ENCODE measurements at places on chromosomes 1 and 21.

DNA sequence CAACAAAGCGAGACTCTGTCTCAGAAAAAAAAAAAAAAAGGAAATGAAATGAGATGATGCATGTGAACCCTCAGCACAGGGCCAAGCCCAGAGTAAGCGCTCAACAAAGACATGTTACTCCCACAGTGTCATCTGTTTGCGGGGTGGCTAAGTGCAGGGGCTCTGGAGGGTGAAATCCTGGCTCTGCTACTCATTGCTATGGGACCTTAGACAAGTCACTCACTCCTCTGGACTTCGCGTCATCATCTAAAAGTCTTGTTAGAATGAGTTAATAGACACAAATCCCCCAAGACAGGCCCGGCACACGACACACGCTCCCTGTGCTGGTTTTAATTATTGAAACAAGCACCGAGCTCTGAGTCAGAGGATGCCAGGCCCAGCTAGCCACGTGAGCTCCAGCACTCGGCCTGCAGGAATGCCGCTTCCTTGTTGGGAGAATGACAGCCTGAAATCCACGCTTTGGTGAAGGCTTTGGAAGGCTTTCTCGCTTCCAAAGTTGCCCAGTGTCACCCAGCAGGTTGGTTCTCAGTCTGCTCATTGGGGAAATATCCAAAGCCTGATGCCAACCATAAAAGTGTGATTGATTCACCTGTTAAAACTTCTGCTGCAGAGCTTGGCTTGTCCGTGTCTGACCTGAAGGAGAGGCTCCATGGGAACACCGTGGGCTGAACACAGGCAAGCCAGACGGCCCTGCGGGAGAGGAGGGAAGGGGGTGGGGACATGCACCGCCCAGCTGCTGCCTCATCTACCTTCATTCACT, 36.7 kb upstream of the TARDBP start:
- DNase-seq, result no peak

DNA sequence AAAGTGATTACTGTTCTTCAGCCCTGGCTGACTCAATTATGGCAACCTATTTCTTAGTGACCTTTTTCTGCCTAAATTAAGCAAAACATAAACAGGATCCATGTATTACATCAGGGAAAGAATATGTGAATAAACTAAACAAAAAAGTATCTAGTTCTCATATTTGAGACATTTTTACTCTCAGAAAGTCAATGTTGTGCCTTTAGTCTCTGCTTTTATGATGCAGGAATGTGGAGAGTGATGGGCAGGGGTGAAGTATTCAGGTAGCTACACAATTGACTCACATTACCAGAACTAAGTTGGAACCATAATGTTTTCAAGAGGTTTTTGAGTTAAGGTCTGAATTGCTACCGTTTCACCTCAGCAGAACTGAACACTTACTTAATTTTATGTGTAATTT, 462.7 kb upstream of the CXADR start:
- DNase-seq, result peak; percentile 13

GRCh38 chr1:111565968-111566367, 53.6 kb upstream of the RAP1A start:
- no peak for DNase-seq

DNA sequence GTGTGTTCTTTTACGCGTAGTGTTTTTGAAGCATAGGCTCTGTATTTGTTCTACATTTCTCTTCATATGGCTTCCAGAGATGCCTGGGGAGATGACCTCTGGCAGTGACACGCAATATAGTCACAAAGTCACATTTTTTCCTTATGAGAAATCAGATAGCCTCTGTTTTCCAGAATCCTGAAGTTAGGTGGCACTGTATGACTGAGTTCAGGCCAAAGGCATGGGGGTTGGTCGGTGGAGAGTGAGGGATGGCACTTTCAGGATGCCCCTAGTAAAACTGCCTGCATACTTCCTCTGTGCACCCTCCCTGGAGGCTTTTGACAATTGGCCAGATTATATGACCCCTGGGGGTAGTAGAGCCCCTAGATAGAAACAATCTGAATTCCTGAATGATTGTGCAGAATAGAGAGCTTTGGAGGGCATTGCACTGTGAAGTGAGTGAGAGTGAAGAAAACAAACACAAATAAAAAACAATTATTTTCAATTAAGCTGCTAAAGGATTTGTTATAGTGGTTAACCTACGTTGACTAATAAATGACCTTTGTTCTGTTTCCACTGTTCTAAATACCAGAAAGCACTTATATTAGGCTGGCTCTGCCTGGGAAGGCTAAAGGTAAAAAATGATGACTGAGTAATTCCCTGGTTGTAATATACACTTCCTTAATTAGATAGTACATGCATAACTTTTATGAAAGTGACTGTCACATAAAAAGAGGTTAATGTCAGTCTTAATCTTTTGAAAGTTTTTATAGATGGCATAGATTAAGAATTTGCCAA, 1660.8 kb downstream of the PLA2G4A start:
- no peak for DNase-seq

DNA sequence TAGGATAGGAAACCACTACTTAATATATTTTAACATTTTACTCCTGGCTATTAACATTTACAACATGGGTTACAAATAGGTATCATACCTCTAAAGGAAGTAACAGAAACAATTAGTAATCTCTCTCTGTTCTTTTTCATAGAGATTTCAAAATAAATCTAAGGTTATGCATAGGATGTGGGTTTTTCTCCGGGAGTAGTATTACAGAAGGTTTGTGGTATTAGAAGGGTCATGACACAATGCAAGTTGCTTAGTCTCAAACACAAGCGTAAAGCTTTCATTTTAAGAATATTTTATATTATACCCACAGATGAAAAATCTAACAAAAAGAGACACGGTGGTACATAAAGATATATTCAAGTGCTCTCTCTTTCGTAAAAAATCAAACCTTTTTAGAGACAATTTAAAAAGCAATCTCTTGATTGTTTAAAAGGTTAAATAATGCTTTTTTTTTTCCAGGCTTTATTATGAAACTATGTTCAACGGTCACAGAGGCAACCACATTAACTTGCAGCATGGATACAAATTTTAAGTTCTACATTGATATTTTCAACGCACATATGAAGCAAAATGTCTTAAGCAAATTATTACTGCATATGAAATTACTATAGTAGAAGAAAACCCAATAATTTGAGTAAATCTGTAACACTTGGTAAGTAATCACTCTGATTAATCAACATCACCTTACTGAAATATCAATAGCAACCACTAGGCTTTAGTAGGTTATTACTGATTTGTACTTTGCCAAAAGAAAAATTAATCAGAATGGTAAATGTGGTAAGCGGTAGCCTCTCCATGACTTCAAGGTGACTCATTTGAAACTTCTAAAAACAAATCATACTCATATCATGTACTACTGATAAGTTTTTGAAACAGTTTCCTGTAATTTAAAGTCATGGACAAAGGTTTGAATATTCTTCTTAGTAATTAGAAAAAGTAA, 97.4 kb upstream of the GFI1 start:
- DNase-seq, result no peak

DNA sequence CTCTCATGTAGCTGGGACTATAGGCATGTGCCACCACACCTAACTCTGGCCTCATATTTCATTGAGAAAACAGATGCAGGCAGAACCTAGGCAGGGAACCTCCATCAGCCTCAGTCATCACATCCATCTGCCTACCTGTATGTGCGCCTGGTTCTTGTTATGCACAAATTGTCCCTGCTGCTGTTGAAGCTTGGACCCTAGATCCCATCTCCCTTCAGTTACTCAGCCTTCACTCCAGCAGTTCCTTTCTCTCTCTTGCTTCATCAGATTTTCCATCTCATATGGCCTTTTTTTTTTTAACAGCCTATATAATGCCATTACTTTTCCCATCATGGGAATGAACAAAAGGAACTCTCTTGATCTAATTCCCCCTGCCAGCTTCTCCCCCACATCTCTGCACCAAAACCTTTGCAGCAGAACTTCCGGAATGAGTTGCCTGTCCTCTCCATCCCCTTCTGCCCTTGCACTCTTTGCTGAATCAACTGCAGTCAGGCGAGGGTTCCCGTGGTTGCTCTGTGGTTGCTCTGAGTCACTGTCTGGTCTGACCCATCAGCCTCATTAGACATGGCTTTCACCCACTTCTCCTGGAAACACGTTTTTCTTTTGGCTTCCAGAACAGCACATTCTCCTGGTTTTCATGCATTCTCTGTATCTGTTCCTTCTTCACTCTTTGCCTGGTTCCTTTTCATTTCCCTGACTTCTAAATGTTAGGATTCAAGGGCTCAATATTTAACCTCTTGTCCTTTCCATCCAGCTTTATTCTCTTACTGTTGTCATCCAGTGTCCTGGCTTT, 41.5 kb downstream of the UBE4B start:
- no peak for DNase-seq

GRCh38 chr1:40936931-40937339, 42.6 kb upstream of the CTPS1 start:
- no peak for DNase-seq

GRCh38 chr1:21321963-21322680, 31.9 kb upstream of the ECE1 start:
- DNase-seq, result peak; percentile 72

GRCh38 chr1:156848461-156849150, 10.3 kb downstream of the INSRR start:
- no peak for DNase-seq

- no peak for DNase-seq
These were observed 35.0 kb downstream of the ARHGEF10L start for GRCh38 chr1:17574516-17574915.

DNA sequence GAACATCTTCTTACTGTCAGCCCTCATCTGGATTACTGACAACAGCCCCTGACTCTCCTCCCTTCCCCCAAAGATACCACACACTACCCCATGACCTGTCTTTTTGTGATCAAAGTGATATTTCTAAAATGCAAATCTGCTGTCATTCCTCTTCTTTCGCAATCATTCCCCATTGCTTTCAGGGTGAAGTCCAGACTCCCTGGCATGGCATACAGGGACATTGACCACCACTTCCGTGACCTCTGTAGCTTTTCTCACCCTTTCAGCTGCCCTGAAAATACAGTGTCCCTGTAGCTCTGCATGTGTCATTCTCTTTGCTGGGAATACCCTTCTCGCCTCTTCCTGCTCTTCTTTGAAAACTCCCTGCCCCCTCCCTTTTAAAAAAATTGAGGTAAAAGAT, 4.1 kb downstream of the SERINC2 start:
- no peak for DNase-seq

GRCh38 chr1:182603646-182604174, 479 bp downstream of the RGS16 start:
- DNase-seq, result peak; percentile 45

DNA sequence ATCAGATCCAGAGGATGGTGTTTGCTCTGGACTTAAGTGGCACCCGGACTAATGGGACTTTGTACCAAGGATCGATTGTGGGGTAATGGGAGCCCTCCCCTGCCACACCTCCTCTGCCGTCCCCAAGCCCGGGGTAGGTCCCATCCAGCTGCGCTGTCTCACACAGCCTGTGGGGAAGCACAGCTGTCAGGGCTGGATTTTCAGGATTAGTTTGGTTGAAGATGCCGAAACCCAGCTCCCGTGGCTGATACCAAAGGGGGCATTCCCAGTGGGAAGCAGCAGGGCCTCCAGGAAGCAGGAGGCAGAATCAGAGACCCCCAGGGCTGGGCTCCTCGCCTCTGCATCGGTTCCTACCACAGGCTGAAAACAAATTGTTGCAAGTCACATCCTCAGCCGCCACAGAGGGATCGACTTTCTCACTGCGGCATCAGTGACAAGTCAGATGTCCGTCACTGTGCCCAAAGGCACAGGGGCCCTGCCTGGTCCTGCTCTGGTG, 59.7 kb downstream of the MATN1 start:
- DNase-seq, result no peak

DNA sequence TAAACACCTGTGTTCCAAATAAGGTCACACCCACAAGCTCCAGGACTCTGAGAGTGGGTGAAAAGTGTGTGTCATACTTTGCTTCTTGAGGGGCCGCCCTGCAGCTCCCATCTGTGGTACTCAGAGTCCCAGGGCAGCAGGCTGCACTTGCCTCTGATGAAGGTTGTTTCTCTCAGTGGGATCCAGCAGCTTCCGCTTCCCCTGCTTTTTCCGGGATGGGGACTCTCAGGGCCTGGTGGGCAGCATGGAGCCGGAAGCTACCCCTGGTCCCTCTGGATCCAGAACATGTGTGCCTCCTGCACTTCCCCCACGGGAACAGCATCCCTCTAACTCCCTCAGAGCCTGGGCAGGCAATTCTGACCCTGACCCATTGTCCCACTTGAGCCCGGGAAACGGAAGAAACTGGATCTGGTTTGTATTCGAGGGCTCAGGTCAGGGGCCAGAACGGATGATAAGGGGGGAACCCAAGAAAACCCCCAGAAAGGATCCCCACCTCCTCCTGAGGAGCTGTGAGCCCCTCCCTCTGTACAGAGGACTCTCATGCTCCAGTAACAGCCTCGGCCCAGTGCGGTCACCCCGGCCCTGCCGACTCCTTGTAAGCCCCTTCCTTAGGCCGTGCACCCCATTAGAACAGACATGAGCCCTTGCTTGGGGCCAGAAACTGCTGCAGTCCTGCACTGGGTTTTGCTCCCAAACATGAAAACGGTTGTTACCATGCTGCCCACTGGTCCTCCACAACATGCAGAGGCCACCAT, 189.5 kb upstream of the C1orf174 start:
- DNase-seq, result no peak
